Activated CD4-positive, alpha-beta T cell treated with anti-CD3 and anti-CD28 coated beads for 24 hours (primary cell): ENCODE measurements at places on chromosomes 13 and 19.

DNA sequence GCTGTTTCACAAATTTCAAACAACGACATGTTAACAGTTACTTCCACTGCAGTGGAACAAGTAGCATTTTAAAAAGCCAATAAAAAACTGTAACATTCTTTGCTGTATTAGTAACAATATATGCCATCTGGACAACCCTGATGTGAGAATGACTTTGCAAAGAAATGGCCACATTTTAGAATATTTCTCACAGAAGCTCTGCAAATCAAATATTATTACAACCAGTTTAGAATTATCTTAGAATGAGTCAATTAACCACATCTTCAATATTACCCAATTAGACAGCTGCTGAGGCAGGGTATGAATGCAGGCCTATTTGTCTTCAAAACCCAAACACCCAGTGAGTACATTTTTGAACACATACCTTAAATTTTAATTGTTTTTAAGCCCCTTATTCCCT, 3.2 kb downstream of the ZNF699 start:
- no peak for DNase-seq

DNA sequence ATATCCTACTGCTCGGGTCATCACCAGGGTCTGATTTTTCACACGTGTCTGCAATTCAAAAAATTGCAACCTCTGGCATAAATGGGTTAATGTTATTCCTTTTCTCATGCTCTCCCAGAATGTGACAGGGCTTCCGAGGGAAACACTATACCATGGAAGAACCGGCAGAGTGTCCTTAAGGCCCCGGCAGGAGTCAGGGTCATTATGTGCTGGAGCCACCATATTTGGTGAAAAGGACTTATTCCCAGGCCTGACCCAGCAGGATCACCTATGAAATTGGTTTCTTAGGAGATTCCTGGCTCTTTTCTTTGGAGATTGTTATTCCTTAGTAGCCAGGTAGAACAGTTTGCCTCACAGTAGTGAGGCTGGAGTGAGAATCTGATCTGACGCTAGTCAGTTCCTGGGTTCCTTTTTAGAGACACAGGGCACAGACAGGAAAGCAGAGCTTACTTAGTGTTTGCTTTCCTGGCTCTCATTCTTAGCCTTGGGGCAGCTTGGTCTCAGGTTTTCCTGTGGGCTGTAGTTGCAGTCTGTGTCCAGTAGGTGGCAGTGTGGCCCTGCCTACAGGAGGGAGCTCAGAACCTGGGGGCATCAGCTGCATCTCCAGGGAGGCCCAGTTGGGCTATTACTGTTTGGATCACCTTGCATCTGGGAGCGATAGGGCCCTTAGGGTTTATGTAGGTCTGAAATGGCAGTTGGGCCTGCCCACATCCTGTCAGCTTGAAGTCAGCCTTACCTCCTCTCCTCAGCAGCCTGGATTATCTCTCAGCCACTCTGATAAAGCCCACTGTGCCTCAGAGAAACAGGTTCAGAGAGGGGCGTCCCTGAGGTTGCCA, 12.4 kb downstream of the SNRNP70 start:
- DNase-seq, result peak; percentile 56

DNA sequence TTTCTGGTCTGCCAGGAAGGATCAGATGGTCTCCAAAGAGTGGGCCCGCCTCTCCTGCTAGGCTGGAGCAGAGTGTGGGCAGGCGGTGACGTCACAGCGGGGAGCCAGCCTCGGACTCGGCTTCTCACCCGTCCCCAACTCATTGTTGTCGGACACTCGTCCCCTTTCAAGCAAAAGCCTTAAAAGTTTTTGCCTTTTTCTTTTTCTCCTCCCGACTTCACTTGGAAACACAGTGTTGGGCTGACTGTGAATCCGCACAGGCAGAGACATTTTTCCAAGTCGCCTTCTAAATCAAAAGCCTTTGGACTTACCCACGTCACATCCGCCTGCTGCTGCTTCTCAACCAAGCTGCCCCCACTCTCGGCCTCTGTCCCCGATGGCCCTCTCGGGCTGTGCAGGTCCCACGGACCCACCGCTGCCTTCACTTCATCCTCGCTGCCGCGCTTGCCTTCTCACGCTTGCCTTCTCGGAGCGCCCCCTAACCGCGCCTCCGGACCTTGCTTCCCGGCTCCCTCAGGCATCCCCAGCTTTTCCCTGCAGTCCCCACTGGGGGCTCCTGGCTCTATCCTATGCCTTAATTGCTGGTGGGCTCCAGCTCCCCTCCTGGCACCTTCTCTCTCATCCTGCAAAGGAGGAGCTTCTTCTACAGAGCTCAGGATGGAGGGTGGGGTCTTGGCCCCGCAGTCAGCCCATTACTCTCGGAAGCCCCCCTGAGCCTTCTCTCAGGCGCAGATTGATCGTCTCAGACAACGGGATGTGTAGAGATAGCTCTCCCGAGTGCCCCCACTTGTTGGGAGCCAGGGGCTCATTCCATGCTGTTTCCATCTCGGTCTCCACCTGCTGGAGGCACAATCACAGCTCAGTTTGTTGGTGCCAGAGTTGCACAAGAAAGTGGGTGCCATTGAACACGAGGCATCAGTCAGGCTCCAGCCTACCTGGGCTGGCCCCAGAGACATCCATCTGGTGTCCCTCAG, 3.9 kb upstream of the ZNF135 start:
- DNase-seq, result no peak

DNA sequence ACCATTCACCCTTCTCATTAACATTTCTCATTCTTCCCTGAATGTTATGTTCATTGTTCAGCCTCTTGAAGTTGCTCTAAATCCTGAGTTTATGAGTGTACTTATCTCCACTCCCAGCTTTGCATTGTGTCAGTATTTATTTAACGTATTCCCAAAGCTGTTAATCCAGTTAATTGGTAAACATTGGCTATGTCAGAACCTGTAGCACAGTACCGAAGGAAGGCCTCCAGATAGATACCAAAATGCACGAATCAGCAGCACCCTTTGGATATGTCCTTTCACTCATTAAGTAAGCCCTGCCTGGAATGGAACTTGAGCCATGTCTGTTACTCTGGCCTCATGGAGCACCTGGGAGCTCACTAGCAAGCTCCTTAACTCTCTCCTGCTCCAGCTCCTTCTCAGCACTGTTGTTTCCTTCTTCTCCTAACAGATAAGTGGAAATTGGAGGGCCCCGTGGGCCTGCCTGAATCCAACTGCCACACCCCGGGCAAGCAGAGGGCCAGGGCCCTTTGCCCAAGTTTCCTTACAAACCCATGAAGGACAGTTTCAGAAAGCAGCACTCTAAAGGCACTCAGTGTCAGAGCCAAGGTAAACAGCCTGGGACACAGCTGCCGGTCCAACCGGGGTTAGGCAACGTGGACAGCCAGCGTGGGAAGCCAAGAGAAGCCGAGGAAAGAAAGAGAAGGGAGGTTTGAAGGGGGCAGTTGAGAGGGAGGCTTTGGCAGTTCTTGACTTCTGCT, 155.0 kb upstream of the SERP2 start:
- no peak for DNase-seq

- DNase-seq, result no peak
Observed at GRCh38 chr13:56012644-56013043, 1128.1 kb upstream of the PRR20A start.

DNA sequence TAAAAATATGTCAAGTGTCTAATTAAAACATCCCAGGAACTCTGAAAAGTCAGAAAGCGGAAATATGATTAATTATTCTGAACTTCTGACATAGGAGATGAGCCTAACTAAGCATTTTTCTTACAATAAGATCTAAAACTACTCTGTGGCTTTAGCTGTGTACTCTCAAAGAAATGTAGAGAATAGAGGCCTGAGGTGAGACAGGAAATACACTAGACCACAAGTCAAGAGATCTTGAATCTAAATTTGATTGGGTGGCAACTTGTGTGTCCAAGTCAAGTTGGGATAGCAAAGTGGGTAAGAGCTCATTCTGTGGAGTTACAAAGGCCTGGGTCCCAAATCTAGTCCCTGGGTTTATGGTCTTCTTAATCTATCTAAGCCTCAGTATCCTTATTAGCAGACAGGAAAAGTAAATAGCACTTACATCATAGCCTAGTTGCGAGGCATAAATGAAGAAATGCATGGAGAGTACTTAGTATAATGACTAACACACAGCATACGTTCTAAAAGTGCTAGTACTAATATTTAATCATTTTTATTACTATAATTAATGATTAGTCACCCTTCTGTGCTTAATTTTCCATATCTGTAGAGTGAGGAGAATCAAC, 9.4 kb upstream of the LRRC63 start:
- no peak for DNase-seq

- no peak for DNase-seq
Observed at GRCh38 chr13:28163587-28163986, 25.2 kb downstream of the PAN3 start.

- DNase-seq, result no peak
Observed at GRCh38 chr13:107846642-107847041, 368.7 kb downstream of the LIG4 start.

- peak; percentile 49 for DNase-seq
Observed at GRCh38 chr19:35268536-35269437, at the start of gene USF2. TSS of gene USF2 (plus strand) at chr19:35268962. CDS start at chr19:35269102, 140 bp downstream.

GRCh38 chr13:46975173-46975572, 78.3 kb upstream of the HTR2A start:
- no peak for DNase-seq

- DNase-seq, result no peak
Observed at GRCh38 chr13:35824825-35825224, 306.4 kb downstream of the DCLK1 start.

DNA sequence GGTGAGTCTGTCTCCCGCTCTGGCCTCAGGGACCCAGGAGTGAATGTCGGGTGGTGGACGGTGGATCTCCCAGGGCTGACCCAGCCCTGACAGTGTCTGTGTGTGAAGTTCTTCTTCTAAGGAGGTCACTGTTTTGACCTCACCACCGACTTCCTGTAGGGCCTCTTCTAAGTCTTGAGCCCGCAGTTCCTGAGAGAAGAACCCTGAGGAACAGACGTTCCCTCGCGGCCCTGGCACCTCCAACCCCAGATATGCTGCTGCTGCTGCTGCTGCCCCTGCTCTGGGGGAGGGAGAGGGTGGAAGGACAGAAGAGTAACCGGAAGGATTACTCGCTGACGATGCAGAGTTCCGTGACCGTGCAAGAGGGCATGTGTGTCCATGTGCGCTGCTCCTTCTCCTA, at the start of gene SIGLEC7:
SIGLEC7 (plus strand) TSS at position 183 of the 400 bp plus-strand sequence; CDS start at position 252, 69 bp downstream.
- DNase-seq, result no peak

GRCh38 chr19:49210108-49210900, 52.7 kb downstream of the TRPM4 start:
- DNase-seq, result no peak

DNA sequence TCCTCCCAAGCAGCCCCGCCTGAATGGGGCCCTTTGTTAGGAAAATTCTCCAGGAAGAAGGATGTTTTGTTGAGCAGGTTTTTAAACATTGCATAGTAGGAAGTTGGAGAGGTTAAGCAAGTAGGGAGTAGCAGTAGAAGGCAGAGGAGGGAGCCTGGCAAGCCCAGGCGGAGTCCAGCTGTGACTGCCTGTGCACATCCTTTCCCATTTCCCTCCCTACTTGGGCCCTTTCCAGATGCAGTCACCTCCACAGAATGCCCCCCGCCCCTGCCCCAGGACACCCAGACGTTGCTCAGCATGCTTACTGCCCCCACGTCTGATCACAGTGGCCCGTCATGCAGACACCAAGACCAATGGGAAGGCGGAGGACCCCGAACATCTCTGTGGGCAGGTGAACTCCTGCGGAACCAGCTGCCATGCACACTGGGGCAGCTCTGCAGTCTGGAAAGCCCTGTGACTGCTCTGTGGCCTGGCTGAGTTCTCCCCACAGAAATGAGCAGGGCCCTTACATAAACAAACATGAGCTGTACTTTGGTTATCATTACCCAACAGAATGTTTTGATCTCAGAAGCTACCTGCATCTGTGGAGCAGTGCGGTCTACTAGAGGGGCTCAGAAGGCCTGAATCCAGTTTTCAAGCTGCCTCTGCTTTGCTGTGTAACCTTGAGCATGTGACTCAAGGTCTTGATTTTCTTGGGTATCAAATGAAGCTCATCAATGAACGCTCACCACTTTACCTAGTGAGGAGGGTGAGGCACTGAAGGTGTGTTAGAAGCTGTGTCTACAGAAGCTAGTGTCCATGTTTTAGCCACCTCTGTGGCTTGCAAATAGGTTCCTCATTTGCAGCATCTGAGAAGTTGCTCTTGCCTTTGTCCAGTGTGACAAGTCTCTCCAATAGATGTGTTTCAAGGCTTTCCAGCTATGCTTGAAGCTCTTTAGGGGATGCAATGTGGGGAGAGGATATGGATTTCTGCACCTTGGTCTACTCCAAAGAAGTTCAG, 84.2 kb downstream of the TNFRSF19 start:
- DNase-seq, result no peak

DNA sequence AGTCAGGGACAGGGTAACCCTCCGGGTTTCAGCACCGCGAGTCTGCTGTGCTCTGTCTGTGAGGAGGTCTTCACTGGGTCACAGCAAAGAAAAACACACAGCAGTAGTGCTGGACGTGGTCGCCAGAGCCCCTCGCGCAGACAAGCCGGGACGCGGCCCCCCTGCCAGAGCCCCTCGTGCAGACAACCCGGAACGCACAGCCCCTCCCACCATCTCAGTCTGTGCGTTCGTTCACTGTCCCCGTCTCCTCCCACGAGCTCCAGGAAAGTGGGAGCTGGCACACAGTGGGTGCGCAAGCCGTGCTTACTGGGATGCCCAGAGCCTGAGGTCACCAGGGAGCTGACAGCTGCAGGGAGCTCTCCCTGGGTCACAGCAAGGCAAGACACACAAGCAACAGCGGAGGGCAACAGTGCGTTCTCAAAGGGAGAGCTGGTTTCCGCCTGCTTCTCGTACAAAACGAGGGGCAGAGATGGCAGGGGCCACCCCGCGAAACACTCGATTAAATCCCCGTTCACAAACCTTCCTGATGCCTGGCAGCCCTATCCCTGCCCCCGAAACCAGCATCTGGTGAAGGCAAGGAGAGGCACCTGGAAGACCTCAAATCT, 3.2 kb upstream of the PLPP2 start:
- no peak for DNase-seq

GRCh38 chr19:56071151-56071550, 49.9 kb downstream of the ZNF787 start:
- no peak for DNase-seq

- DNase-seq, result no peak
Observed at GRCh38 chr13:36764957-36765356, 54.1 kb upstream of the RFXAP start.

DNA sequence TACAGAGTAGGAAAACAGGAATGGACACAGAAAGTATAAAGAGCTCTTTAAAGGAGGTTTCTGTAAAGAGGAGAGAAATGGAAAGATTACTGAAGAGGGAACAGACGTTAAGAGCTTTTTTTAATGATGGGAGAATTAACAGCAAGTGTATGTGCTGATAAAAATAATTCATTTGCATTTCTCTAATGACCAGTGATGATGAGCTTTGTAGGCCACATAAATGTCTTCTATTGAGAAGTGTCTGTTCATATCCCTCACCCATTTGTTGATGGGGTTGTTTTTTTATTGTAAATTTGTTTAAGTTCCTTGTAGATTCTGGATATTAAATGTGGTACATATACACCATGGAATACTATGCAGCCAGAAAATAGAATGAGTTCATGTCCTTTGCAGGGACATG, 40.0 kb downstream of the MYO16 start:
- DNase-seq, result no peak

- DNase-seq, result no peak
Observed at GRCh38 chr13:99335087-99335486, 27.9 kb upstream of the GPR183 start.

DNA sequence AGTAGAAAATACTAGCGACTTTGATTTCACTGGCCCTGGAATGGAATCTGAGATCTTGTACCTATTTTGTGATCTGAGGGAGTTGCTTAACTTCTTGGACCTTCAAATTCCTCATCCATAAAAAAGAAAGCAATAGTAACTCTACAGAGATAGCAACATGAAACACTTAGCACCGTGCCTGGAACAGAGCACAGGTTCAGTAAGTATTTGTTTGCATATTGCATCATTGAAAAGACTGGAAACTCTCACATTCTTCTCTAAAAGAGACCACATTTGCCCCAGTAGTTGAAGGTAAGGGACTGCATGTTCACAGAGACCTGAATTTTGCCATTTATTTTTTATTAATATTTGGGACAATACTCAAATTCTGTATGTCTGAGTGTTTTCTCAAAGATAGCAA, 358.1 kb downstream of the COG6 start:
- DNase-seq, result no peak
